ENCODE measurements at places on chromosomes 1 and 21.
A peak's percentile ranks its signal among the peaks of the same experiment; 100 is the strongest.

DNA sequence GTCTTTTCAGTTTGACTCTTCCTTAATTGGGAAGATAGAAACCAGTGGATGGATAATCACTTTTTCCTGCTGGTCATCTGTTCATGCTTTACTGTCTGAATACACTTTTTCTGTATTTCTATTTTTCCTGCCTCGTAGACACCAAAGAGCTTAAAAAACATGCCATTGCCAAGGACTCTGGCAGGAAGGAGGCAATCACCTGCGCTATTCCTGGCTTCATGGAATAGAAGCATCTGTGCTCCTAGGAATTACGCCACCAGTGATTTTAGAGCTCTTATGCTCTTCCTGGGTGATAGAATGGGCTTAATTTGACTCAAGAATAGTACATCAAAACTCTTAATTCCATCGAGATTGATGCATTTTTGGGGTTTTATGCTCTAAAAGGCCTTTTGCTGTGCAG, 15.7 kb downstream of the OR2B11 start:
- no peak for DNase-seq

DNA sequence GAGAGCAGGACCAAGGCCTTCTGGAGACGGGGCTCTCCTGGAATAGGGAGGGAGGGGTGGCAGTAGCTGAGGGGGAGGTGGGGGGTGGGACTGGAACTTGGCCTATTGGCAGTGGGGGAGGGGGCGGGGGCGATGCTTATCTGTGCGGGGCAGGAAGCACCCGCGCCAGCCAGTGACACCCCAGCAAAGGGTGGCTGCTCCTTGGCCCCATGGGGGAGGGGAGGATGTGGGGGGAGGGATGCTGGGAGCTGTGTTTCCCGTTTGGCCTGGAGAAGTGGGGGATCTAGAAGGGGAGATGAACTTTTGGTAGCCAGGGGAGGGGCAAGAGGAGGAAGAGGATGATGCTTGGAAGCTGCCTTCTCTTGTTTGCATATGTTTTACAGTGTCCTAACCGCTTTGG, 11.0 kb downstream of the ZBTB7B start:
- no peak for DNase-seq

DNA sequence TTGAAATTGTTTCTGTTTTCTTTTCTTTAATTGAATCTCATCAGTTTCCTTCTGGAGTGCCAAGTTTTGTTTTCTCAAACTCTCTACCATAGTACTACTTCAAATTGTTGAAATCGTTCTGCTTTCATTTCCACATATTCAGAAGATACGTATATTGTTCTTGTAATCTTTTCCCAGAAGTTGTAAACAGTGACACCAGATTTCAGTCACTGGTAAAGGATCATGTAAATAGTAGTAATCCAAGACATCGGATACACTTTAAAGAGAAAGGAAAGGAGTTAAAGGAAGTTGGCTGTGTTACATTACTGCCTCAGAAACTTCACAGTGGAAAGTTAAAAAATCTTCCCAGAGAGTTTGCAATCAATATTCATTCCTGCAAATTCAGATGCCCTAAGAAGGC, 67.5 kb downstream of the RGL1 start:
- DNase-seq: no peak

- no peak for DNase-seq
Observed at GRCh38 chr1:29912425-29912824, 676.1 kb downstream of the PTPRU start.

GRCh38 chr1:26170472-26170821, 739 bp downstream of the ZNF593 start:
- DNase-seq: no peak

- peak; percentile 62 for DNase-seq
Observed at GRCh38 chr21:46551636-46552241, 53.1 kb downstream of the S100B start.

DNA sequence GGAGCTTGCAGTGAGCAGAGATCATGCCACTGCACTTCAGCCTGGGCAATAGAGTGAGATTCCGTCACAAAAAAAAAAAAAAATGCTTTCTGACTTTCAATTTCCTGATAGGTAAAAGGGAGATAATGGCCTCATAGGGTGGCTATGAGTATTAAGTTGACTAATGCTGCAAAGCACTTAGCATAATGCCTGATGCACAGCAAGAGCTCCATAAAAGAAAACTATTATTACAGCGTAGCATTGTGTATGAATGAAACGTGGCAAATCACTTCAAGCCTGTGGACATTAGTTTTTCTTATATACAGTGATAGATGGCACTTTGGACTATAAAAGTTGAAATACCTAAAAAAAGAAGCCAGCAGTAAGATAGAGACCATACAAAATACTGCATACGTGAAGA, 16.8 kb downstream of the FNDC7 start:
- DNase-seq: no peak

DNA sequence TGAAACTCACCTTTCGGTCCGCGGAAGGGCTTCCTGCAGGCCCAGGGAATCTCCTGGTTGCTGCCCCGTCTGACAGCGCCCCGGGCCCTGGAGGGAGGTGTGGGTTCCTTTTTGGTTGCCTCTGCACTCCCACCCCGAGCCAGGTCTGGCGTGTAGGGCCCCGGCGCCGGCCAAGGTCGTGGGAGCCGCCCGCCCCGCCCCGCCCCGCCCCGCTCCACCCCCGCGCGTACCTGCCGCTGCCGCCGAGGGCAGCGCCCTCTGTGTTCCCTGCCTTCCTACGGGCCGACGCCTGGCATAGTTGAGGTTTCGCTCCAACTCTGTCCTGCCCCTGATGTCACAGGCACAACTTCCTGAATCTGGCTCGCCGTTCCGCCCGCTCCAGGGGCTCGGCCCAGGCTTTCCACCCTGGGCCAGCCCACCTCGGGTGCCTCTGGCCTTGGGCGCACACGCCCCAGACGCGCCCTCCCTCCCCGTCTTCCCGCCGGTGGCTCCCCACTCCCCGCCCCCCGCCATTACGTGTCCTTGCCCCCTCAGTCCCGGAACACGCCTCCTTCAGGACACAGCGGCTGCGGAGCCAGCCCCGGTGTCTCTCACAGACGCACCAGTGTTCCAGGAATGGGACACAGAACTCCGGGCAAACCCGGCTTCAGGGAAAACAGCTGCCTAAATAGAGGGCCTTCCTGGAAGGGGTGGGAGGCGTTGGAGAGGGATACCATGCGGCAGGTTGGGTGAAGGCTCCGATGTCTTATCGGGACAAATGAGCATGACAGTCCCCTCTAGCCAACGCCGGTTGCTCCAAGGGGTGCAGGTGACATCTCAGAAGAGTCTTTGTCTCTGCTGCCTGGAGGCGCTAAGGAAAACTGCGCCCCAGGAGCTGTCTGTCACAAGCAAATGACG, at the start of gene KIAA0040:
KIAA0040 (minus strand) TSS at position 147 of the 897 bp plus-strand sequence. CDS start 31,763 bp downstream, outside the sequence.
- DNase-seq: no peak

- DNase-seq: peak; percentile 73
Observed at GRCh38 chr1:159897962-159898361, 2.0 kb downstream of the CFAP45 start.

GRCh38 chr1:226199971-226200370, 13.4 kb upstream of the ACBD3 start:
- no peak for DNase-seq

GRCh38 chr1:205927247-205927646, 16.0 kb downstream of the SLC26A9 start:
- DNase-seq: no peak

DNA sequence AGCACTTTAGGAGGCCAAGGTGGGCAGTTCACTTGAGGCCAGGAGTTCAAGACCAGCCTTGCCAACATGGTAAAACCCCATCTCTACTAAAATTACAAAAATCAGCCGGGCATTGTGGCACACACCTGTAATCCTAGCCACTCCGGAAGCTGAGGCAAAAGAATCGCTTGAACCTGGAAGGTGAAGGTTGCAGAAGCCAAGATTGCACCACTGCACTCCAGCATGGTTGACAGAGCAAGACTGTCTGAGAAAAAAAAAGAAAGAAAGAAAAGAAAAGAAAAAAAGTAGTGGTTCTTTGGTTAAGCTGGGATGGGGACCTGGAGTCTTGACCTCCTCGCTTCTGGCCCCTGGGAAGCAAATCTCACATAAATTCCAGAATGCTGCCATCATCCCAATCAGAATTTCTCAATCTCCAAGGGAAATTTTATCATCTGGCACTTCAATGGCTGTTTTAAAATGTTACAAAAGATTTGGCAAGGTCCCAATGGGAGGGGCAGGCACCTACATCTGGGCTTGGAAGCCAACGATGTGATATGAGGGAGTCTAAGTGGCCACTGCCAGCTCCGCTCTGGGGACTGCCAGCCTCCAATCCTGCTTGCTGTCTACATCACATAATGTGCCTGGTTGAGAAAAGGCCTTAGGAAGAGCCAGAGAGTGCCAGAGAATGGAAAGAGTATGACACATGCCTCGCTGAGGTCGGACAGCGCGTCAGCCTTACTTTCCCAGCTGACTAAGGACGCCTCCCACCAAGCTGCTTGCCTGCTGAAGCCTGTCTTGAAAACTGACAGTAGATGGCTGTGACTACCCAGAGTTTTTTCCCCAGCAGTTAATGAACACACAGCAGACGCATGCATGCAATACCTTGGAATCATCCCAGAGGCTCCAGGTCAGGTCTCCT, 42.1 kb upstream of the SRP9 start:
- DNase-seq: no peak

GRCh38 chr1:30242168-30242567, 481.2 kb downstream of the MATN1 start:
- DNase-seq: no peak

DNA sequence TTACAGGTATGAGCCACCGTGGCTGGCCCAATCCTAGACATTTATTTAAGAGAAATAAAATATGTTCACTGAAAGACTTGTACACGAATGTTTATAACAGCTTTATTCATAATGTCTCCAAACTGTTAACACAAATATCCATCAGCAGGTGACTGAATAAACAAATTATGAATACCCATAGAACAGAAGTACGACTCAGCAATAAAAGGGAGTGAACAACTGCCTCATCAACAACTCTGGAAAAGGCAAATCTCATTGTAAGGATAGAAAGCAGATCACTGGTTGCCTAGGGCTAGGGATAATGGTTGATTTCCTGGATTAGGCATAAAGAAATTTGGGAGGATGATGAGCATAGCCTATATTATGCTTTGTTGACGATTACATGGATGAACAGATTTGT, 41.7 kb downstream of the GABPA start:
- DNase-seq: no peak

- DNase-seq: no peak
Observed at GRCh38 chr1:116571215-116571919, 541 bp upstream of the CD58 start.

GRCh38 chr21:38851101-38851500, 45.4 kb downstream of the ETS2 start:
- DNase-seq: no peak
